Sigmoid colon (tissue), 7 donors: ENCODE measurements at places on chromosomes 4 and X. TPM values are rescaled to one million over a fixed set of nuclear protein-coding genes. Genes with fewer than 3 reads are reported as not detected.

Gene CCDC149
- 21.3 TPM for total RNA-seq

Gene CXCL9
- not detected for total RNA-seq

Gene LRRC66
- 0.36 TPM for total RNA-seq

DNA sequence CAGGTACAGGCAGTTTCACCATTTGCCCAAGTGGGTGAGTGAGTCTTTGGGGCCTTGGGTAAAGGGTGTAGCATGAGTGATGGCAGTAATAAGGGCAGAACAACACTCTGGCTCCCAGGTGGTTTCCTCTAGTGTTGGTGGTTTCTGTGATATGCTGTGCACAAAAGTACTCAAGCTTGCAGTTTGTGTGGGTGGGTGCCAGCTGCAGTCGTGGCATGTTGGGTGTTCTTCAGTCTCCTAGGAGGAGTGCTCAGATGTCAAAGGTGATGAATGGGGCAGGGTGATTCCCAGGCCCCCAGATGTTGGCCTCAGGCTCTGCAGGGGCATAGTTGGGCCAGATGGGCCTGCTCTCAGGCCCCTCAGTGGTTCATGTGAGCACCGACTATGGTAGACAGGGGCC lies 166.1 kb upstream of the KLF8 start:
- no peak for DNase-seq

Gene USP26
- not detected for total RNA-seq

DNA sequence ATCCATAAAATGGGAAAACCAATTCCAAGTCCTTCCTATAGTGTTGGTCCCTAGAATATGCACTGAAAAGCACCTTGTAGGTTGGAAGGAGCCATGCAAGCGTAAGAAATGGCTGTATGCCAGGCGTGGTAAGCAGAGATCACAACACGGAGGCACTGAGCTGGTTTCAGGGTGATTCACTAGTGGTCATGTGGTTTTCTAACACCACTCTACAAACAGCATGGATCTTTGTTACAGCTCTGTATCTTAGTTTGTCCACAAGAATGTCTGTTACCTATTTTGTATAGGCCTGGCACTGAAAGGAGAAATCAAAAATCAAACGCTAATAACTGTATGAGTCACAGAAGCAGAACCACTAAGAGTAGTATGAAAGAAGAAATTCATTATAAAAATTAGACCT lies 71.9 kb downstream of the MAGEB17 start:
- no peak for DNase-seq

DNA sequence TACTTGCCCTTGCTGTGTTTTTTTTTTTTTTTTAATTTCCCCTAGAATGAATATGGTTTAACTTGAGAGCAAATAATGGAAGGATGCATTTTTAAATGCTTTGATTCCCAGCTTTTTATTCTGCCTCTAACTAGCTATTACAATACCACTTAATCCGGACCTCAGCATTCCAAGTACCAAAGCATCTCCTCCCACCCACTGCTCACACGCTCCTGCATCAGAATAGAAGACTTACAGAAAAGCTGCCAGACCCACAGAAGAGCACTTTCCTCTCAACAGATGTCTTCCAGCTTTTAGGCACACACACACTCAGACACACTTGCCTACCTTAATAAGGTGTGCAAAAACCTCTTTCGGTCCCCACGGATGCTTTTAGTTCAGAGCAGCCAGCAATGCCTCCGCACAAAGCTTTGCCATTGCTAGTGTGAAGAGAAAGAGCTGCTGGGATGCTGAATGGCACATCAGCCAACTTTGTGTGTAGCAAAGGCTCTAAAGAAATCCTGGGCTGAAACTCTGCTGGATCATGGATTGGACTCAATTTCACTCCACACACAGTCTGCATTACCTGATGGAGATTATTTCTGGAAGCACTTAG lies 1056.2 kb downstream of the DMD start:
- no peak for DNase-seq

GRCh38 chr4:3807822-3808496 lies 41.8 kb downstream of the ADRA2C start:
- DNase-seq = no peak

DNA sequence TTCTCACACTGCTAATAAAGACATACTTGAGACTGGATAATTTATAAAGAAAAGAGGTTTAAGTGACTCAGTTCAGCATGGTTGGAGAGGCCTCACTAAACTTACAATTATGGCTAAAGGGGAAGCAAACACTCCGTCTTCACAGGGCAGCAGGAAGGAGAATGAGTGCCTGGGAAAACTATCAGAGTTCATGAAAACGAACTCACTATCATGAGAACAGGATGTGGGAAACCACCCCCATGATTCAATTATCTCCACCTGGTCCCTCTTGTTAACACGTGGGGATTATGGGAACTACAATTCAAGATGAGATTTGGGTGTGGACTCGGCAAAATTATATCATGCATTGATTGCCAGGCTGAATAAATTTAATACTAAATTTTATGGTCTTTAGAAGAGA lies 592.7 kb downstream of the GRXCR1 start:
- no peak for DNase-seq

Gene SRPX
- 134 TPM for total RNA-seq

DNA sequence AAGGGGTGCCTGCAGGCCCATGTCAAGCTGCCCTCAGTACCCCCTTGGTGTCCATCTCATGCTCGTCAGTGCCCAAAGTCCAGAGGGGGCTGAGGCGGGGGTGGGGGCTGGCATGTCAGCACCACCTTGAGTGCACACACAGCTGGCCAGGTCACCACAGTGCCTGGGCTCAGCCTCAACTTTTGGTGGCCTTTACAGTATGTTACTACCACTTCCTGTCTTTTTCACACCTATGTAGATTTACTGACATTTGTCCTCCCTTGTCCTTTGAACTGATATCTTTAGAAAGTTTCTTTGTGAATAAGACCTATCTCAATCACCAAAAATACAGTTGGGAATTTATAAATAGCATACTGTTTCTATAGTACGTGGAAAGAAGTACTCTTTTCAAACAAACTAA lies 58.7 kb upstream of the NPNT start:
- no peak for DNase-seq

Gene SPANXD
- total RNA-seq = not detected

Gene AP1AR
- total RNA-seq = 6.9 TPM

Gene EDA2R
- total RNA-seq = 1.2 TPM

- DNase-seq = no peak
These were observed 595.7 kb upstream of the POU3F4 start for GRCh38 chrX:82912382-82912781.

Gene COL25A1
- total RNA-seq = 1.4 TPM

GRCh38 chr4:152500800-152501434 lies 35.0 kb downstream of the FBXW7 start:
- DNase-seq = no peak

- no peak for DNase-seq
These were observed 203.5 kb upstream of the TET2 start for GRCh38 chr4:104942990-104943743.

DNA sequence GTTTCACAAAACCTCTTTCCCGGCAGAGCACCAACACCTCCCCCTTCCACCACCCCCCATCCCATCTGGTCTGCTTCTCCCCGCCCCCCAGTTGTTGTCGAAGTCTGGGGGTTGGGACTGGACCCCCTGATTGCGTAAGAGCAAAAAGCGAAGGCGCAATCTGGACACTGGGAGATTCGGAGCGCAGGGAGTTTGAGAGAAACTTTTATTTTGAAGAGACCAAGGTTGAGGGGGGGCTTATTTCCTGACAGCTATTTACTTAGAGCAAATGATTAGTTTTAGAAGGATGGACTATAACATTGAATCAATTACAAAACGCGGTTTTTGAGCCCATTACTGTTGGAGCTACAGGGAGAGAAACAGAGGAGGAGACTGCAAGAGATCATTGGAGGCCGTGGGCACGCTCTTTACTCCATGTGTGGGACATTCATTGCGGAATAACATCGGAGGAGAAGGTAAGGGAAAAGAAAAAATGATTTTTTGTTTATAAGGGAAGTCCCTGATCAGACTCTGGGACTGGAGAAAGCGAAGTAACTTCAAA lies at the start of gene PDGFRA:
Gene PDGFRA, plus strand, starts transcription at position 333 of the 541 bp plus-strand sequence. CDS start 29,476 bp downstream, outside the sequence.
- peak; percentile 95 for DNase-seq

GRCh38 chrX:104183685-104184084 lies 17.4 kb downstream of the FAM199X start:
- DNase-seq = no peak

Gene ZNF827
- total RNA-seq = 11.3 TPM

DNA sequence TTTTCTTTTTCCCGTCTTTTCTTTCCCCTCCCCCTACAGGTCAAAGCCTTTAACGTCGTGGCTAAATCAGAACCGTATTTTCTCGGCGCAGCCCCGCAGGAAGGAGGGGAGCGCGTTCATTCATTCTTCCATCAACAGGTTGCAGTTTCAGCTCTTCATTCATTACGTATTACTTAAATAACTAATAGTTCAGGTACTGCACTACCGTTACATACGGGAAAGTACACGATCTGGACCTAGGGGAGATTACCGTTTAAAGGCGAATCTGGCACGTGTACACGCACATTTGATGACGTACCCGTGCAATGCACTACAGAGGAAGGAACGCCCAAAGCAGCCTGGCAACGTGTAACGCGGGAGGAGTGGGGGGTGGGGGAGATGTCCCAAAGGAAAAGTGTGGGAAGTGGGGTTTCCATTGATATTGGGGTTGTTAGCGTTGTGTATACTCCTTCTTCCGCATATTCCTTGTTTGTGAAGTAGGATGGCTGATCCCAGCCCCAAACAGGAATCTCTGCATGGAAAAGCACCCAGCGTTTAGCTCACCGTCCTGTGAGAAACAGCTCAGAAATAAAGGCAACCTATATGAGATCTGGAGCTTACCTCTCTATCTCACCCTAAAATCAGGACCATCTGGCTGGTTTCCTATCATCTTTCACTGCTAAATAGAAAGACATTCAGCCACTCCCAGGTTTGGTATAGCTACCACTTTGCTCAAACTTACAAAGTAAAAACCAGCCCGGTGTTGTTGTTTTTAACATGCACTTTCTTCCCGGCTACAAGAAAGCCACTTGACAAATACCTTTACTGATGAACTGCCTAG lies 585 bp upstream of the SEC24D start:
- peak; percentile 73 for DNase-seq

Gene BMP2K
- total RNA-seq = 30.0 TPM

Gene DUSP21
- total RNA-seq = not detected

DNA sequence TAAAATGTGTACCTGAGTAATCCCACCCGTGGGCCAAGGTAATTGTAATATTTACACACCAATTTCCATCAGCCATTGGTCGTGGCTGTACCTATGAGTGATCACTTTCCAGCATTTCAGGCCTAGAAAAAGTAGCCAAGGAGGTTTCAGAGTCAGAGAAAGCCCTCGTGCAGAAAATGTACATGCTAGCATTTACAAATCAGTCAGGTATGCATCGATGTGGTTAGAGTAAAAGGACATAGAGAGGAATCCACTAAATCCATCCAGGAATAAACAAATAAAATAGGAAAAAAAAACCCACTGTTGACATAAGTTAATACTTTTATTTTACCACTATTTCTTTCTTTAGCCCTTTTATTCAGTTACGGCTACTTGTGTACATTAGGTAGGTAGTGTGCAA lies 256.8 kb downstream of the TRIML1 start:
- no peak for DNase-seq

Gene CENPVL1
- total RNA-seq = not detected

DNA sequence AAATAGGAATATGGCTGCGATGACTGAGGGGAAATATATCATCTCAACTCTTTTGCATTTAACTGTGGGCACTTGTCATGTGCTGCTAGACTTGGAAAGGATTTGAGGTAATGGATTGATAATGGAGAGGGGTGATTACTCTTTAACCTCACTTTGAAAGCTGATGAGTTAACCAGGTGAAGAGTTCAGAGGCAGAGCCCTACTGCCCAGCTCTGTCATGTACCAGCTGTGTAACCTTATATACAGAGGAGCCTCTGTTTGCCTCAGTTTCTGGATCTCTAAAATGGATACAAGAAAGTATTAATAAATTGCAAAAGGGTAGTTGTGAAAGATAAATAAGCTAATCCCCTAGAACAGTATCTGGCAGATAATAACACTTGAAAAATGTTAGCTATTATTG lies 51.5 kb downstream of the WDR19 start:
- DNase-seq = no peak

Gene PFKFB1
- not detected for total RNA-seq

Gene CXorf38
- total RNA-seq = 10.0 TPM

DNA sequence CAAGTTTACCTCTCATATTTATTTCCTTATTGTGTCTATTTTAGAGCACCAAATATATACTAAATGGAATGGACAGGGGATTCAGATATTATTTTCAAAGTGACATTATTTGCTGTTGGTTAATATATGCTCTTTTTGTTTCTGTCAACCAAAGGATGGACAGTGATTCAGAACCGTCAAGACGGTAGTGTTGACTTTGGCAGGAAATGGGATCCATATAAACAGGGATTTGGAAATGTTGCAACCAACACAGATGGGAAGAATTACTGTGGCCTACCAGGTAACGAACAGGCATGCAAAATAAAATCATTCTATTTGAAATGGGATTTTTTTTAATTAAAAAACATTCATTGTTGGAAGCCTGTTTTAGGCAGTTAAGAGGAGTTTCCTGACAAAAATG lies 6.2 kb downstream of the FGB start:
- DNase-seq = no peak

Gene FIP1L1
- total RNA-seq = 47.1 TPM

Gene F9
- total RNA-seq = not detected

Gene SSX1
- not detected for total RNA-seq

- peak; percentile 53 for DNase-seq
These were observed 4.7 kb upstream of the JAKMIP1 start for GRCh38 chr4:6204871-6205566.

GRCh38 chr4:187178587-187178986 lies 454.9 kb upstream of the FAT1 start:
- no peak for DNase-seq

DNA sequence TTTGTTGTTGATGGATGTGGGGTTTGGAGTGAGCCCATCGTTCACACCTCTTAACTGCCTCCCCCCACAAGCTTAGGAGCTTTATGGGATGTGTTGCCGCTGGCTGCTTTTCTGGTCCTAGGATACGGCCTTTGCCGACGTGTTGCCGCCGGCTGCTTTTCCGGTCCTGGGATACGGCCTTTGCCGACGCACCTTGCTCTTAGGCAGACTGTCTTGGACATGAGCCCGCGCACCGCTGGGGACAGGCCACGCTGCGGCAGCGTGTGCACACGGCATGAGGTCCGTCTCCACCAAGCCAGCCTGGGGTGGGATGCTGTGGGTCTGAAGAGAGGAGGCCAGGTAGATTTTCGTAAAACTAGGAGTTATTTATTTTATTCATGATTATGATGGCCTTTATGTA lies 14.2 kb downstream of the RGS12 start:
- DNase-seq = peak; percentile 50

Gene ZNF157
- total RNA-seq = 0.71 TPM

Gene SOX3
- total RNA-seq = not detected

Gene POU3F4
- 0.28 TPM for total RNA-seq

Gene SLC10A3
- 18.6 TPM for total RNA-seq

- no peak for DNase-seq
These were observed 668.5 kb downstream of the PCDH18 start for GRCh38 chr4:136863756-136864155.

GRCh38 chrX:35380808-35381700 lies 417.1 kb upstream of the MAGEB16 start:
- no peak for DNase-seq

- DNase-seq = no peak
These were observed 242.6 kb downstream of the ANKRD50 start for GRCh38 chr4:124469981-124470380.
